ENCODE measurements at places on chromosomes 7 and 10. TPM values are rescaled to one million over a fixed set of nuclear protein-coding genes. Genes with fewer than 3 reads are reported as not detected.

Gene SEMA3C
- 3.4 TPM for polyA plus RNA-seq

Gene PON1
- not detected for polyA plus RNA-seq

Gene CCDC172
- polyA plus RNA-seq: not detected

Gene SLC18A2
- 0.39 TPM for polyA plus RNA-seq

Gene DGKI
- 0.12 TPM for polyA plus RNA-seq

Gene CHN2
- 1.5 TPM for polyA plus RNA-seq

Gene C7orf33
- not detected for polyA plus RNA-seq

Gene CDK14
- 0.59 TPM for polyA plus RNA-seq

Gene OR13A1
- polyA plus RNA-seq: 0.86 TPM

Gene IFIT1B
- not detected for polyA plus RNA-seq

Gene TBATA
- not detected for polyA plus RNA-seq

Gene IL6
- 0.22 TPM for polyA plus RNA-seq

Gene LOXL4
- 0.49 TPM for polyA plus RNA-seq

Gene NODAL
- 0.04 TPM for polyA plus RNA-seq

Gene LRRC17
- polyA plus RNA-seq: 0.27 TPM

Gene MYL10
- not detected for polyA plus RNA-seq

Gene TUBAL3
- 0.20 TPM for polyA plus RNA-seq

Gene UNCX
- not detected for polyA plus RNA-seq

Gene MRLN
- not detected for polyA plus RNA-seq

Gene MDFIC
- 14.5 TPM for polyA plus RNA-seq

Gene BAIAP2L1
- 20.0 TPM for polyA plus RNA-seq

Gene CALCR
- polyA plus RNA-seq: 0.01 TPM

Gene UPK3BL1
- 91.5 TPM for polyA plus RNA-seq

Gene INMT
- polyA plus RNA-seq: 4.5 TPM

Gene DNAJB12
- 18.4 TPM for polyA plus RNA-seq

Gene ARMC3
- 0.04 TPM for polyA plus RNA-seq

Gene NEBL
- polyA plus RNA-seq: 13.3 TPM

Gene SPDYE6
- 0.22 TPM for polyA plus RNA-seq

Gene CTAGE4
- polyA plus RNA-seq: 4.3 TPM

Gene SRGN
- polyA plus RNA-seq: 14.9 TPM

Gene CUZD1
- 0.32 TPM for polyA plus RNA-seq

Gene OGDHL
- 0.10 TPM for polyA plus RNA-seq

Gene RPP38
- 18.7 TPM for polyA plus RNA-seq

Gene VAX1
- not detected for polyA plus RNA-seq

Gene UCN3
- polyA plus RNA-seq: not detected

Gene NEURL1
- polyA plus RNA-seq: 0.11 TPM

Gene TRIM4
- polyA plus RNA-seq: 9.4 TPM

Gene SCART1
- polyA plus RNA-seq: 0.31 TPM

Gene BAZ1B
- 10.9 TPM for polyA plus RNA-seq
